ENCODE measurements at places on chromosomes 7 and 10. TPM values are rescaled to one million over a fixed set of nuclear protein-coding genes. Genes with fewer than 3 reads are reported as not detected.

ANXA8L1 gene
- total RNA-seq, result 6.6 TPM

PPP1R3A gene
- not detected for total RNA-seq

ATG9B gene
- not detected for total RNA-seq

MYO1G gene
- total RNA-seq, result 2.2 TPM

MRPL32 gene
- 51.1 TPM for total RNA-seq

ADRB1 gene
- 1.3 TPM for total RNA-seq

FAM237B gene
- total RNA-seq, result 0.15 TPM

FAM171A1 gene
- total RNA-seq, result 7.6 TPM

DNA sequence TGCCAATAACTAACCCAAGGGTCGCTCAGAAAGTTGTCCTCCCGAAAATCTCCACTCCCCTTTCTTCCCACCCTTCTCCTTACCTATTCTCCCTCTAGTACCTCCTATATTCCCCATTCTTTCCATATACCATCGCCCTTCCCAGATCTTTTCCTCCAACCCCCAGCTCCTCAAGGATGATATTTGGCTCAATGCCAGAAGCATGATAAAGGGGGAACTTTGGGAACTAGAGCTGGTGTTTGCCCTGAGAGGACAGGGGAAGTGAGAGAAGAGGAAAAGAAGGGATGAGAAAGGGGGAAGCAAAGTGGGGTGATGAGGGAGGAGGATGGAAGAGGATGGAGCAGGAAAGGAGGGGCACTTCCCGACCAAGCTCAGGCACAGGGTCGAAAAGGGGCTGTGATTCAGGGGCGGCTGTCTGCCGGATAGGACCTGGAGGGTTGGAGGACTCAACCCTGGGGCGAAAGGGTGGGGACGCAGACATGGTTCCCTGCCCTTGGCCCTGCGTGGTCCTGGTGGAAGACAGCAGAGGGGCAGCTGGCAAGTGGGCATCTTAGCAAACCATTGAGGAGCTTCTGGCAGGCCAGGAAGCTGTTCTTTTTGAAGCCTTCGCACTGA, 1.8 kb downstream of the OIT3 start:
- H3K36me3 ChIP-seq, result no peaks in the 10 kb centered on the region
- no peak overlapping the region for H3K4me3 ChIP-seq
- H3K4me1 ChIP-seq, result no peaks in the 10 kb centered on the region
- no peak overlapping the region for H3K27ac ChIP-seq
- no peaks in the 10 kb centered on the region for H3K27me3 ChIP-seq
- DNase-seq, result no peak

GRCh38 chr10:31645786-31646185, 282.8 kb downstream of the ARHGAP12 start:
- H3K4me3 ChIP-seq, result no peak overlapping the region
- H3K27ac ChIP-seq, result no peak overlapping the region
- no peaks in the 10 kb centered on the region for H3K4me1 ChIP-seq
- no peak for DNase-seq
- no peaks in the 10 kb centered on the region for H3K36me3 ChIP-seq

DNA sequence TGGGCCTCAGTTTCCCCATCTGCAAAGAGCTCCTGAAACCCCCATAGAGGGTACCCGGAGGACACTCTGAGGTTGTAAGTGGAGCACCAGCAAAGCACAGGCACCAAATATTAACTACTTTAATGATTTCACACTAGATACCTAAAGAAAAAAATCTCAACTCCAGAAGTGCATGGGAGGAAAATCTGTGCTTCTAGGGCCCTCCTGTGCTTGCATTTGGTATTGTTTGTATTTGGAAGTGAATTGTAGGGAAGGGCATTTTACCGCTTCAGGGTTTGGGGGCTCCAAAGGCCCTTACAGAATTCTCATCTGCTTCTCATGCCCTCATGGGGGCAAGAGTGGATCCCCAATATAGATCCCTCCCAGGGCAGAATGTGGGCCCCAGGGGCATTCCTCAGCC, 22.4 kb upstream of the DRGX start:
- H3K27ac ChIP-seq, result peak overlapping the region; percentile 61
- H3K27me3 ChIP-seq, result no peaks in the 10 kb centered on the region
- no peak overlapping the region for H3K4me3 ChIP-seq
- no peaks in the 10 kb centered on the region for H3K4me1 ChIP-seq

DNA sequence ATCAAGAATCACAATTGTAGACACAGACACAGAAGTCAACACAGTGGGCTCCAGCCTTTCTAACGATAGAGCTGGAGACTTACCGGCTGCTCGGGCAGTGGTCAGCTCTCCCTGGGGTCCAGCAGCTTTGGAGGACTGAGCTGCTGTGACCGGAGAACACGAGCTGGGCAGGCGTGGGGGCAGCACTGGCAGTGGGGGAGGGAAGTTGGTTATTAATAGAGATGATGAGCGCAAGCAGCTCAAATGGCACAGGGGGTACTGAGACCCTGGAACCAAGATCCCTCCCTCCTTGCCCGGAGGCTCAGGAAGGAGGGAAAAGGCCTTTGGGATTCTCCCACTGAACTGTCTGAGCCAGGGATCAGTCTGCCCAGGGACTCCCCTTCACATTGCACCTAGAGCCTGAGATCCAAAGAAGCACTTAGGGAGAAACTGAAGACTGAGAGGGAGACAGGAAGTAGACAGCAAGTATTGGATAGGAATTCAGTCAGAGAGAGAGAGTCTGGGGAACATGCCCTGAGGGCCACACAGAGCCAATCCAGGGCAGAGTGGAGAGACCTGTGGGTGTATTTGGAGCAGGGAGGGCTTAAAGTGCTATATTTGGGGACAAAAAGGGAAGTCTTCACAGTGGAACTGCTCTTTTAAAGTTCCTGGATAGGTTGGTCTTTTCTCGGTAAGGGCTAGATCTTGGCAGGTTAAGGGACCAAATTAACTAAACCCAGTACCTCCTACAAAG, at the start of gene MYOZ1:
MYOZ1 (minus strand) TSS at position 147 of the 733 bp plus-strand sequence. CDS start 1,457 bp downstream, outside the sequence.
- no peaks in the 10 kb centered on the region for H3K27me3 ChIP-seq
- H3K36me3 ChIP-seq, result no peaks in the 10 kb centered on the region
- DNase-seq, result no peak
- no peaks in the 10 kb centered on the region for H3K4me1 ChIP-seq
- H3K4me3 ChIP-seq, result no peak within 1 kb of the TSS

- H3K4me3 ChIP-seq, result no peak overlapping the region
- peaks cover 7% of the 10 kb centered on the region for H3K4me1 ChIP-seq
Measured at GRCh38 chr10:5944389-5945189, 32.8 kb downstream of the IL15RA start.

GRCh38 chr7:786472-787255, 45.6 kb upstream of the SUN1 start:
- peak overlapping the region; percentile 43 for H3K27ac ChIP-seq
- no peaks in the 10 kb centered on the region for H3K27me3 ChIP-seq
- no peaks in the 10 kb centered on the region for H3K4me1 ChIP-seq

DNA sequence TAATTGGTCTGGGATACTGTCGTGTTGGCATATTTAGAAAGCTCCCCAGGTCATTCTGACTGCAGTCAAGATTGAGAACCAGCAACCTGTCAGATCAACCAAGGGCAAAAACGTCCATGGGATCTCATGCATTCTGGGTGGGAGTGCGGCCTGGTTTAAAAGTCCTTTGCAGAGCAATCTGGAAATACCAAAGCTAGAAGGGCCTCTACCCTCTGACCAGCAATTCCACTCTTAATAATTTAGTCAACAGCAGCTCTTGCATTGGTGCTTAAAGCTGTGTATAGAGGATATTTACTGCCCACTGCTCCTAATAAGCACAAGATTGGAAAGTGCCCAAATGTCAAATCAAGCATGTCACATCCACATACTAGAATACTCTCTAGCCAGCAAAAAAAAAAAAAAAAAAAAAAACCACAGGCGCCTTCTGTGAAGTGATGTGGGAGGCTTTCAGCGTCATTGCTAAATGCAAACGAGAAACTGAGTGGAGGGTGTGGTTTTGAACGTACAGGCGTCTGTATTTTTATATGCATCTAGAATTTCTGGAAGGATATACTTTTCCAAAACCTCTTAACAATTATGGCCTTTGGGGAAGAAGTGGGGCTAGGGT, 44.8 kb upstream of the HSPA12A start:
- no peak for DNase-seq
- H3K27ac ChIP-seq, result no peak overlapping the region
- no peaks in the 10 kb centered on the region for H3K4me1 ChIP-seq
- H3K4me3 ChIP-seq, result no peak overlapping the region

DNA sequence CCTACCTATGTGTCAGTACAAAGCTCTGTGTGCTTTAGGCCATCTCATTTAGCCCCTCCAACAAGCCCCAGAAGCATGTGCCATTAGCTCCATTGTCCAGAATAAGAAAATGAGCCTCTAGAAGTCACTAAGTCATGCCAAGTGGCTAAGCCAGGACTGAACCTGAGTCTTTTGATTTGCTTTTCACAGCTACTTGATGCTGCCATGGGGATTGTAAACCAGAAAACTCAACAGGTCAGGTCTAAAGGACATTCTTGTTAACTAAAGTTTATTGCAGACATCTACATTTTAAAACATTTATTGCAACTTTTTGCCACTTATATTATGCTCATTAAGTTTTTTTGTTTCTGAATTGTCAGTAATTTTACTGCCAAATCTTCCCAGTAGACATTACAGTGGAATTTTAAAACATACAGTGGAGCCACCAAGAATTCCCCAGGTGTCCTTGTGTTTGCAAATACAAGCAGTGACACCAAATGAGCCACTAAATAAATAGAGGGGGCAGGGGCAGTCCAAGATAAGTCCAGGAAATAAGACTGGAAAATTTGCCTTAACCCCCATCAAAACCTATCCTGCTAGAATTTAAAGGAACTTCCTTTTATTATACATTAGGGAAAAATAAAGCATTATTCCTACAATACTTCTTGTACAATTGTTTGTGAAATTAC, 115.9 kb downstream of the RAPGEF5 start:
- no peak overlapping the region for H3K4me3 ChIP-seq
- no peaks in the 10 kb centered on the region for H3K4me1 ChIP-seq
- no peak overlapping the region for H3K27ac ChIP-seq
- no peak for DNase-seq

- peaks cover 4% of the 10 kb centered on the region for H3K4me1 ChIP-seq
- H3K4me3 ChIP-seq, result no peak overlapping the region
- H3K27me3 ChIP-seq, result no peaks in the 10 kb centered on the region
- DNase-seq, result no peak
Measured at GRCh38 chr7:42192066-42192465, 44.9 kb downstream of the GLI3 start.

GRCh38 chr10:110263164-110263563, 41.6 kb downstream of the SMNDC1 start:
- H3K27me3 ChIP-seq, result no peaks in the 10 kb centered on the region
- peaks cover 2% of the 10 kb centered on the region for H3K4me1 ChIP-seq
- no peak for DNase-seq
- no peak overlapping the region for H3K4me3 ChIP-seq

- H3K36me3 ChIP-seq, result no peaks in the 10 kb centered on the region
- DNase-seq, result no peak
- no peaks in the 10 kb centered on the region for H3K4me1 ChIP-seq
- no peaks in the 10 kb centered on the region for H3K27me3 ChIP-seq
- H3K4me3 ChIP-seq, result no peak overlapping the region
Measured at GRCh38 chr7:132518839-132519173, 57.5 kb downstream of the PLXNA4 start.

DNA sequence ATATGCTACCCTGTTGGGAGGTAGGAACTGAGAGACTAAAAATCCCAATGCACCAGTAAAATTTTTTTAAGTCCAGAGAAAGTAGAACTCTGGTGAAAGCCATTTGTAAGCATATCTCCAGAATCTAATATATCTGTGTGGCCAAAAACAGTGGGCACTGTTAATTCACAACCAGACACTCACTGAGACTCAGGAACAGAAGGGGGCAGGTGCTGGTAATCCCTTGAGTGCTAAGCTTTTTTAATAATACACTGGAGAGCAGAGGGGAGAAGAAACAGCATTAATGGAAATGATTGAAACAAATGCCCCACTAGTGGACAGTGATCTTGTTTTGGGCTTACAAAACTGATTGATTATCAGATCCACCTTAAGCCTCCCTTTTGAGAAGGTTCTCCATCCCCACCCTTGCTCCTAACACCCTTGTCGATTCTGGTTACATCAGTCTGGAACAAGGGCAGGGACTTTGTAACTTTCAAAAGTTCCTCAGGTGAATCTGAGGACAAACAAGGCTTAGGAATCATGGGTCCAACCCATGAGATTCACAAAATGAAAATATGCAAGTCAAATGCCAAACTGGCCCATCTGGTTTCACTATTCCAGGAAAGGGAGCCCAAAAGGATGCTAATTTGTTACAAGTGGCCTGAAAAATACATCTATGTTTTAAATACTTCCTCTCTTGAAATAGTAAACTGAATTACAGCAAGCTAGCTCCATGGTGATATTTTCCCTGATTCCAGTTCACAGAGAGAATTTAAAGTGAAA, 29.7 kb downstream of the PLXNA4 start:
- no peak overlapping the region for H3K4me3 ChIP-seq
- H3K27ac ChIP-seq, result no peak overlapping the region
- no peak for DNase-seq
- H3K27me3 ChIP-seq, result no peaks in the 10 kb centered on the region

DNA sequence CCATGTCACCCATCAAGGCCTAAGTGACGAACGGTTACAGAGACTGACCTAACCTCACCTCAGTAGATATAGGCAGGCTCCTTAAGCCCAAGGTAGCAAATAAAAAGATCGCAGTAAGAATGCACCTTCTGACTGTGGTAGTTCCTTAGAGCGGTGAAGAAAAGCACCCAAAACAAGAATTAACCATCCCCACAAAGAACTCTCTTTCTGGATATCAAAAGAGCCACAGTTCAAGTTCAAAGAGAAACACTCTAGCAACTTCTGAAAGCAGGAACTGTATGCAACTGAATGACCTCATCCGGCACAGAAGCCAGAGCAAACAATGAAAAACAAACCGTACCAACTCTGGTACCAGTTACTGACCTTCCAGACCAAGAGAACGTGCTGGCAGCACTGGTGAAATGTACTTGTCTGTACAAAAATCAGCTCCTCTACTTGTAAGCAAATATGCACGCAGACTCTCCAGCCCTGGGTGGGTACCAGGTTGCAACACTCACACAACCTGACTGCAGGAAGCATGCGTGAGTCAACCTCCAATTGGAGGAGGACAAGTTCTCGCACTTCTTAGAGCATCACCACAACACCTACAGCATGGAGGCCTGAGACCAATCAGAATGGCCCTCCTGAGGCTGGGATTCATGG, 202.7 kb downstream of the FAM107B start:
- no peaks in the 10 kb centered on the region for H3K27me3 ChIP-seq
- peak; percentile 59 for DNase-seq
- no peaks in the 10 kb centered on the region for H3K36me3 ChIP-seq
- H3K4me3 ChIP-seq, result no peak overlapping the region
- H3K4me1 ChIP-seq, result no peaks in the 10 kb centered on the region

Data from breast epithelium (tissue), 4 donors.